ENCODE measurements at places on chromosomes 5 and 9.

DNA sequence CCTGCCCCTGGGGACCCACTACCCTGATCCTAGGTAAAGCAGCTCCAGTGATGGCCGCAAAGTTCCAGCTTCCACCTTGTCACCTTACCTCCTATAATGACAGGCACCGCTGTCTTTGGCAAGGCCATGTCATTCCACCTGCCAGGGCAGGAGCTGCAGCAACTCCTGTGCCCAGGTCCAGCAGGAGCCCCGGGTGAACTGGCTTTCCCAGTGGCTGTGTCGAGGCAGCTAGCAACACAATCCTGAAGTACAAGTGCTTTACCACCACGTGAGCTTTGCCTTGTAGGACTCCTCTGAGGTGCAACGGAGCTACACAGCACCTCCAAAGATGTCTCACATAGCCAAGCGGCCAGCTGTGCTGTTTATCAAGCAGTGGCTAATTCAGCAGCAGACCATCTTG lies 20.7 kb upstream of the MGAT1 start:
- DNase-seq = no peak

- peak; percentile 53 for DNase-seq
Observed at GRCh38 chr5:143248822-143249579, 154.5 kb downstream of the NR3C1 start.

DNA sequence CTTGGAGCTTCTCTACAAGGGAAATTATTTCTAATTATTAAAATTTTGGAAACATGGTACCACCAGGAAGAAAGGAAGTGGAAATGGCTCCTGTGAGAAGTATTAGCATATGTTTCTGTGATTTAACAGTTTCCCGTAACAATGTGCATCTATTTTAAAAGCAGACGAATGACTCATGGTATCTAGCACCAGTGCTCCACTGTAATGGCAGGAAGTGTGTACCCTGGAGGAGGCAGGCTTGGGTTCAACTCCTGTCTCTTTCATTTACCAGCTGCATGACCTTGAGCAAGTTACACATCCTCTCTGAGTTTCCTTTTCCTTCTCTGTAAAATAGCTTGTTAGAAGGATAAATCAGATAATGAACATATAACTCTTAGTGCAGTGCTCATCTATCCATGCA lies 41.0 kb upstream of the ANGPTL2 start:
- DNase-seq = no peak

DNA sequence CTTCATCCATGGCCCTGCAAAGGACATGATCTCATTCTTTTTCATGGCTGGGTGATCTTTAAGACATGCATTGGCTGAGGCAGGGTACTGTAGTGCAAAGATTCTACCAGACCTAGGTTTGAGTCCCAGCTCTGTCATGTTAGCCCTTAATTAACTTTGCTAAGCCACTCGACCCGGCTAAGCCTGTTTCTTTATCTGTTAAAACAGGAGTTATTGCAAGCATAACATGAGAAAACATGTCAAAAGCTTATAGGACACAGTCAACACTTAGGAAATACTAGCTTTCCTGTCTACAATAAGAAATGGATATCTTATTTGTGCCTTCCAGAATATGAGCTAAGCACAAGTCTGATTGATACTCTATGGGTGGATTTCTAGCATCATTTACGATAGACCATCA lies 92.6 kb downstream of the RASEF start:
- DNase-seq = no peak

GRCh38 chr5:131563434-131564228 lies 71.4 kb downstream of the RAPGEF6 start:
- no peak for DNase-seq

DNA sequence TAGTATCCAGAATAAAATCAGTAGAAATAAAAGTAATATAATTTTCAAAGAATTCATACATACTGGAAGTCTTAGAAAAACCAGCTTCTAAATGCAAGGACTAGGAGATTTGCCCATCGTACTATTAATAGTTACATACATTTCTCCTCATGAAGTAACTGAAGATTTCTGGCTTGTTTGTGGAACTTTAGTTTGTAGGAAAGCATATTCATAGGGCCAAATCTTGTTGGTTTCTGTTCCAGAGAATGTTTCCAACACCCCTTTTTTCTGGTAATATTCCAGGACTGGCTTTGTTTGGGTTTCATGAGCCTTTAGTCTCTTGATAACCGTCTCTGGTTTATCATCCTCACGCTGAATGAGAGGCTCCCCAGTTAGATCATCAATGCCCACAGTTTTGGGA lies 66.3 kb upstream of the TJP2 start:
- no peak for DNase-seq

DNA sequence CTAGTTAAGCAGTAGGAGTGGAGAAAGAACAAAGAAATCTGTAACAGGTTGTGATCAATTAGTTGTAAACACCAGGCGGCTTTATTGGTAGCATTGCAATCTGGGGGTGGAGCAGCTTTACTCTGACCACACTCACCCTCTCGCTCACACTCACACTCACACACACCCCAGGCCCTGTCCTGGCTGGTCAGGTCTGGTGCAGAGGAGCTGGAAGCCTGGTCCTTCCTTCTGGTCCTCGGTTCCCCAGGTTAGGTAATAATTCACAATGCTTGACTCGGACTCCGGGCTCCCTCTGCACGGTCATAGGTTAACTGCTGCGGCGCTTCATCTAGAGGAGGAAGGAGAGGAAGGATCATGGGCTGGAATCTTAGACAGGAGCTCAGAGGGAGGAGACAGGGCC lies 1.6 kb downstream of the CCL19 start:
- no peak for DNase-seq

- no peak for DNase-seq
Observed at GRCh38 chr5:74433255-74433895, 207.2 kb downstream of the ENC1 start.

DNA sequence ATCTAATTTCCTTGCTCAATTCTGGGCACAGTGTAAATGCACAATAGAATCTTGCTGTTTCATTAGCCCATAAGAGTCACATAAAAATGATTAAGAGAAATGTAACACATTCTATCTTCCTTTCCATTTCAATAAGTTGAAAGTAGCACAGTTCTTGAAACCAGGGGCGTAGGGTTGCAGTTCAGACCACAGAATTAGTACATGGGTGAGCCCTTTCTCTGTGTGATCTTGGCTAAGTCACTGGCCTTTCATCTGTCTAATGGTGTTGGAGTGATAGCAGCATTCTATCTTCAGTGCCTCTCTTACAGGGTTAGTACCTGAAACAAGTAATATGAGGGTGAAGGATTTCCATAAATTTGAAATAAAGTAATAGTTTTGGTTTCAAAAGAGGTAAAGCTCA lies 445.3 kb upstream of the ZNF462 start:
- no peak for DNase-seq

- DNase-seq = peak; percentile 95
Observed at GRCh38 chr5:61301341-61302199, 30.5 kb upstream of the ZSWIM6 start.

DNA sequence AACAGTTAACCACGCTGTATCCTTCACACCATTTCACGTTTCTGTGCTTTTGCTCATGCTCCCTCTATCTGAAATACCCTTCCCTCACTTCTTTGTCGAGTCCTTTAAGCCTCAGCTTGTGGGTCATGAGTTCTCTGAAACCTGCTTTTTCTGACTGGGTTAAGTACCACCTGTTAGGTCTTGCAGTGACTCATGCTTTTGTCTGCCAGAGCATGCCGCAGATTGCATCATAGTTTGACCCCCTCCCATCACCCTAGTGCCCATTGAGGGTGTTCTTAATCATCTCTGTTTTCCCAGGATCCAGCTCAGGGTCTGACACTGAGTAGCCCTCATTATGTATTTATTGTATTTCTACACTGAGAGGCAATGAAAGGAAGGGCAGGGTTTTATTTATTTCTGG lies 190.2 kb downstream of the ASTN2 start:
- no peak for DNase-seq

- no peak for DNase-seq
Observed at GRCh38 chr9:91162784-91163443, 198.8 kb downstream of the AUH start.

GRCh38 chr5:107118184-107119019 lies 552.3 kb downstream of the EFNA5 start:
- no peak for DNase-seq

DNA sequence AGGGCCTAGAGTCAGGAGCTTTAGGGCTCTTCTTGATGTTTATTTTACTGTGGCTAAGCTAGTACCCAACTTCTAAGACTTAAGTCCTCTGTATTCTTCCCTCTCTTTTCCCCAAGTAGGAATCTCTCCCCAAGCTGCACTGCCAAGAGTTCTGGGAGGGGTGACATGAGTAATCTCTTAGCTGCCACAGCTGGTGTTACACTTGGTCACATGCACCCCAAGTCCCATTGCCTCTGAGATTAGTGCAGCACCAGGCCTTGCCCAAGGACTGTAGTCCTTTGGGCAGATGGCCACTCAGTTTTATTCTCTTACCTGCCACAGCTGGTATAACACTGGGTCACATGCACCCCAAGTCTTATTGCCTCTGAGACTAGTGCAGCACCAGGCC lies 114.7 kb upstream of the RIOK2 start:
- DNase-seq = no peak

DNA sequence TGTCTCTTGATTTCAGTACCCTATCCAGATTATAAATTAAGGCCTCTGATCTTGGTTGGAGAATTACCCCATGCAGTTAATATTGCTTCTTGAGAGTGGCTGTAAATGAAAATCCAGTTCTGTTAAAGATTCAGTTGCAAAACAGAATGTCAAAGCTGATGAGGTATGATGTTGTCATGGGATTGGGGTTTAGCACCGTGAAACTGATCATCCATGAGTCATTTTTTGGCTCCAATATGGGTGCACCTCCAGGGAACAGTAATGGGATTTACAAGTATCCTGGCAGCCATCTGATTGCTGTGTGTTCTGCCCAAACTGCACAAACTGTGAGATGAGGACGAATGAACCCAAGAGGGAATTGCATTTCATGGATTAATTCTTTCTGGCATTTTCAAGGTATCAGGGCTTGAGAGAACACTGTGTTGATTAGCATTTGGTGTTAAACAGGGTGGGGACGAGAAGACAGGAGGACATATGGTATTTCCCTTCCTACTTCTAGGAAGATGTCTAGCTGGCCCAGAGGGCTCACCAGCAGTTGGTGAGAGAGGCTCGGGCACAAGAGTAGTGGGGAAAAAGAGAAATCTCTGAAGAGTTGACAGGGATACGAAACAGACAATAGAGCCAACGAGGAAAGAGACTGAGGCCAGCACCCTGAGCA lies 214.7 kb downstream of the GAS1 start:
- peak; percentile 59 for DNase-seq

DNA sequence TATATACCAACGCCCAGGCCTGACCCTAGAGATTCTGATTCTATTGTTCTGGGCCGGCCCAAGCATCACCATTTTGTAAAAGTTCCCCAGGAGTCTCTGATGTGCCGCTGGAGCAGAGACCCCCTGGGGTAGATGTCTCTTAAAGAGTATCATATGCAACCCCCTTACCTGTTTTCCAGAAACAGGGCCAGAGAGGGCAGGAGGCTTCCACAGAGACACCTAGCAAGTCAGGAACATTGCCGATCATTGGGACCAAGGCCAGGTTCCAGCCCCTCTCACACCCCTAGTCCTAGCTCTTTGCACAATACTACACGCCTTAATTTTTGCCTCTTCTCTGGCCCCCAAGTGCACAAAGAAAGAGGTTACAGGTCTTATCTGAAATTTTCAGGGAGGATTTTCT lies 63.8 kb downstream of the TMOD1 start:
- no peak for DNase-seq

GRCh38 chr5:166562246-166562645 lies 1729.2 kb upstream of the WWC1 start:
- no peak for DNase-seq

- DNase-seq = no peak
Observed at GRCh38 chr9:14179449-14179848, 134.5 kb downstream of the NFIB start.

DNA sequence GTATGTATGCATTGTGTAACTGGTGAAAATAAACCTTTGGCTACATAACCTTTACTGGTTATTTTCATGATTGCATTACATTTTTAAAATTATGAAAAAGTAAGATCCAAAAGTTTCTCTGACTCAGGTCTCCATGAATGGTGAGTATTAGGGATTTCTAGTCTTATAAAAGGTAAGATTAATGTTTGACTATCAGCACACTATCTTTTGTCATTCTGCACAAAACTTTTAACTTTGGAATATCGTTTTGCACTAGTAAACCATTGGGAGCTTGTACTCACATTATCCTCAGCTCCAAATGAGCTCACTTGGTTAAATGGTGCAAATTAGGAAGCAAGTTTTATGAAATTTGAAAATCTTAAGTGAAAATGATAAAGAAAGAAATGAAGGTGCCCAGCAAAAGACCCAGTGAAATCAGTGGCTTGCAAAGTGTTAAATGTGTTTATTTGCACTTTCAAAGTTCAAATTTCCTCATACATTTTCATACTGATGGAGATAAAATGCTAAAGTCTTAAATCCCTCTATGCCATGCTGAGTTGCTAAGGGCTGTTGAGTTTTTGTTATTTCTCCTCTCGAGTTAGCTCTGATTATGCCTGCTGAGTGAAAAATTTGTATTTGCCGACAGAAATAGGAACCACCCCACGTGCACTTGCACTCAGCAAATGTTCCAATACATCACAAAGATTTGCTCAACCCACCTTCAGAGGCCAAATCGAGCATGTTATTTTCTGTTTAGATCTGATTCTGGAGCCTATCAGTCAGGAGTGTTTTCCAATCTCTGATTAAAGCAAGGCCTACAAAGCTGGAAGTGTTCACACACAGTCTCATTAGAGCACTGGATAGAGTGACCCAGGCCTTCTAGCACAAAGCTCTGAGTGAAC lies 885.7 kb downstream of the NR2F1-AS1 start:
- no peak for DNase-seq

DNA sequence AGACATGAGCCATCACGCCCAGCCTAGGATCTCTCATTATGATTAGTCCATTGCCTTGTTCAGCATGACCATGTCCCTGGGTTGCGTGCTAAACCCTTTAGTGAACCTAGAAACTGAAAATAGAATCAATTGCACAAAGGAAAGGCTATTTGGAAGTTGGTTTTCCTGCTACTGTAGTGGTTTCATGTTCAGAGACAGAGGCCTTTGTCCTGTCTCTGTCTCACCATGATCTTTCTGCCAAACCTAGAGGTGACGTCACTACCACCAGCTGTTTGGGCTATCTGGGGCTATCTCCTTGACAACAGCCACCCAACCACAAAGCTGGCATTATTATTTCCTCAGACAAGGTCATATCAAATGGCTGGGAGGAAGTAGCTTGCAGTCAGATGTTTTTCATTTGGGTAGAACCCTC lies 4.0 kb upstream of the CDK5RAP2 start:
- peak; percentile 51 for DNase-seq

Data from BJ (cell line).